ENCODE measurements at places on chromosomes 11 and 22. TPM values are rescaled to one million over a fixed set of nuclear protein-coding genes. Genes with fewer than 3 reads are reported as not detected.
A peak's percentile ranks its signal among the peaks of the same experiment; 100 is the strongest.

DNA sequence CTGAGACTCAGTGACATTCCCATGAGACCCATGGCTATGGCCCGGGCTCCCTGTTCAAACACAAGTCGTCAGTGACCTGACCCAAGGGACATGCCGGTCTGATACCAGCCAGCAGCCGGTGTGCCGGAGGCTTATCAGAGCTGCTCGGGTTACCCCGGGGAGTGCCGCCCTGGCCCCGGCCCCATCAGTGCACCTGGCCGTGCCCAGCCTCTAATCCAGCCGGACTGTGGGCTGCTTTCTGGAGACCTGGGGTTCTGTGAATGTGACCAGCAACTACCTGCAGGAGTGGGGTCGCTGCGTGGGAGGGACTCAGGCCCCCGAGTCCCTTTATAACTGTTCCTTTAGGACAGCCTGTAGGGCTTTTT is 52.7 kb downstream of the LINC01488 start:
- no peak for DNase-seq

The TMEM25 gene
- 25.7 TPM for total RNA-seq

DNA sequence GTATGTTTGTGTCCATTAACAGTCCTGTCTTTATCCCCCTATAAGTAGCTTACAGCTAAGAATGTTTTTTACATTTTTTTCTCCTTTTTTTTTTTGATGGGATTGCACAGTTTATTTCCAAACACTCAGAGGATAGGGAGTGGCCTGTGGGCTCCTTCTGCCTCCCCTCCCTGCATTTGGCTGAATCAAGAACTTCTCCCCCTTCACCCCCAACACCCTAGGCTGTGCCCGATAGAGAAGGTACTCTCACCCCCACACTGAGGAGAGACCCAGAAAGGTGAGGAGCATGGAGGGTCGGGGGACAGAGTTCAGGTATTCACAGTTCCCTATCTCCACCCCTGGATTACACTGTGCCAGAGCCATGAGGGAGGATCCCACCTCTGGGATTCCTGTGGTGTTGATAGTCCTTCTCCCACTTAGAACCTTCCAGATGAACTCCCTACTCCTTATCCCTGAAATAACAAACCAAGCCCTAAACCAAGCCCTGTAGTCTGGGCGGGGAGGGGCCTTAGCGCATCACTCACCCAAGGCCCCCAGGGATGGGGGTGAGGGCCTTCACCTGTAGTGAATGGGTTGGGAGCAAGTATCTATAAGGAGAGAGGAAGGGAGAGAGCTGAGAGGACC is 97.1 kb downstream of the ADAMTS15 start:
- DNase-seq = no peak

The FSHB gene
- total RNA-seq = not detected

The TENM4 gene
- total RNA-seq = 25.1 TPM

GRCh38 chr11:57819252-57819979 is 57.8 kb downstream of the CTNND1 start:
- DNase-seq = no peak

- no peak for DNase-seq
Observed at GRCh38 chr11:16028419-16028818, 327.9 kb downstream of the SOX6 start.

DNA sequence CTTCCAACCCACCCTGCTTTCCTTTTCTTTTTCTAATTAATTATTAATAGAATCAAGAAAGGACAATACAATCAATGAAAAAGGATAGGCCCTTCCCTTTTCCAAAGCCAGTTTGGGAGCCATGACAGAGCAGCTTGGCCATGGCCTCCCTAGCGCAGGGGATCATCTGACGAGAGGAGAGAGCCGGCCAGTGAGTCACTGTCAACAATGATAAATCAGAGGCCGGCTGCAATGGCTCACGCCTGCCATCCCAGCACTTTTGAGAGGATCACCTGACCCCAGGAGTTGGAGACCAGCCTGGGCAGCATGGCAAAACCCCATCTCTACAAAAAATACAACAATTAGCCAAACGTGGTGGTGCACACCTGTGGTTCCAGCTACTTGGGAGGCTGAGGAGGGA is 27.5 kb upstream of the KRTAP5-7 start:
- no peak for DNase-seq

The CCDC89 gene
- 0.51 TPM for total RNA-seq

The SERPING1 gene
- total RNA-seq = 13.0 TPM

The NAA40 gene
- total RNA-seq = 16.2 TPM

The SYCE3 gene
- total RNA-seq = not detected

GRCh38 chr11:10058356-10058755 is 235.7 kb downstream of the SBF2 start:
- DNase-seq = no peak

GRCh38 chr22:47884200-47884599 is 1121.8 kb downstream of the TBC1D22A start:
- DNase-seq = no peak

The KLHDC7B gene
- total RNA-seq = not detected

DNA sequence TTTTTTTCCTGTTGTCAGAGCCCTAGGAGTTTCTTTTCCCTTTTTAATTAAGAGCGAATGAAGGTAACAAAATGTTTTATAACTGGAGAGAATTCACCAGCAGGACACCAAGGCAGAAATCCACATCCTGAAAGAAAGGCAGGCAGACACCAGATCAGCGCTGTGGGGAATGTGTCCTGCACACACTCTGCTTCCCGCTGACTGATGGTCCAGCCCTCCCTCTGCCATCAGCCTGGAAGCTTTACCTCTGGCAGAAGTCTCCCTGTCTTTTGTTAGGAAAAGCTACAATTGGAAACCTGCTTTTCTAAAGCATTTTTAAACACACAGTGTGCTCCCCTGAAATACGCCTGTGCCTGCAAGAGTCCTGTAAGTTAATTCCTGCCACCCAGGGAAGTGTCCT is 638.5 kb downstream of the NTM start:
- DNase-seq = no peak

DNA sequence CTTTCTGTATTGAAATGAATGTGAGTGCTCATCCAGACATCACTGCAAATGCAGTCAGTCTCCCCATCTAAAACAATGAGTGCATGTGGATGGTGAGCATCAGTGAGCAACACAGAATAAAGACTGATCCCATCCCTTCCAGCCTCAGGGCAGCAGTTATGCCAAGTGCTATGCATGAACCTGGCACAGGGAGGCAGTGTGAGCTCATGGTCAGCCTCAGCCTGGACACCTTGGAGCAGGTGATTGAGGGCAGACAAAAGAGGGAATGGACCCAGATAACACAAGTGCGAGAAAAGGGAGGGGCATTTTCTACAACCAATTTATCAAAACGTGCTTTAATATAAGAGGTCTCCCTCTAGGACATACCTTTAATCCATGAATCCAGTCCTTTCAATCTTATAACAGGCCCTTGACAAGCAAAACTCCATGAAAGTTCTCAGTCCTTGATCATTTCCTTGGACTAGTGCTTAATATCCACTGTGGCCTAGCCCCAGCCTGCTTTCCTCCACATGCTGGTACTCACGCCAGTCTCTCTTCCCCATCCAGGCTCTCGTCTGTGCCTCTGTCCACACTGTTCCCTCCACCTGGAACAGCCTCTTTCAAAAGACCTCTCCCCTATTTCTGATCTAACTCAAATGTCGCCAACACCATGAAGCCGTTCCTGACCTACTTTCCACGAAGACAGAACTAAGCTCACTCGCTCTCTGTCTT is 50.5 kb upstream of the LRRC55 start:
- no peak for DNase-seq

The GANAB gene
- total RNA-seq = 156 TPM

GRCh38 chr11:33387581-33387980 is 130.4 kb downstream of the HIPK3 start:
- DNase-seq = no peak

DNA sequence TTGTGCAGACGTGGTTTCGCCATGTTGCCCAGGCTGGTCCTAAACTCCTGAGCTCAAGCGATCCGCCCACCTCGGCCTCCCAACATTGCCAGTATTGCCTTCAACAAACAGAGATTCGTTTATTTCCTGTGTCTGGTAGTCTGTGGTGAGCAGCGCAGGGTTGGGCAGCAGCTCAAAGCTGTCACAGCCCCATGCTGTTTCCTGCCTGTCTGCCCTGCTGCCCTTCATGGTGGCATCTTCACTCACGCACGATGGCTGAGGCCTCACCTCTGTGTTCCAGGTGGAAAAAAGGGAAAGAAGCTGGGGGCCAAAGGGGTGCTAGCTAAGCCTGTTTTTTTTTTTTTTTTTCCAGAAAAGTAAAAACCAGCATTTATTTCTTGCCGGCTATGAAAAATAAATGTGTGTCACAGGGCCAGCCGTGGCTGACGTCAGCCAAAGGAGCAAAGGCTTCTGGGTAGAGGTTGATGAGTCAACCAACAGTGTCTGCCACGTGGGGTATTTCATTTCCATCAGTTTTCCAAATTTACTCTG is 28.8 kb downstream of the TBC1D22A start:
- peak; percentile 44 for DNase-seq

GRCh38 chr11:32594272-32594671 is 10.6 kb downstream of the EIF3M start:
- DNase-seq = no peak

DNA sequence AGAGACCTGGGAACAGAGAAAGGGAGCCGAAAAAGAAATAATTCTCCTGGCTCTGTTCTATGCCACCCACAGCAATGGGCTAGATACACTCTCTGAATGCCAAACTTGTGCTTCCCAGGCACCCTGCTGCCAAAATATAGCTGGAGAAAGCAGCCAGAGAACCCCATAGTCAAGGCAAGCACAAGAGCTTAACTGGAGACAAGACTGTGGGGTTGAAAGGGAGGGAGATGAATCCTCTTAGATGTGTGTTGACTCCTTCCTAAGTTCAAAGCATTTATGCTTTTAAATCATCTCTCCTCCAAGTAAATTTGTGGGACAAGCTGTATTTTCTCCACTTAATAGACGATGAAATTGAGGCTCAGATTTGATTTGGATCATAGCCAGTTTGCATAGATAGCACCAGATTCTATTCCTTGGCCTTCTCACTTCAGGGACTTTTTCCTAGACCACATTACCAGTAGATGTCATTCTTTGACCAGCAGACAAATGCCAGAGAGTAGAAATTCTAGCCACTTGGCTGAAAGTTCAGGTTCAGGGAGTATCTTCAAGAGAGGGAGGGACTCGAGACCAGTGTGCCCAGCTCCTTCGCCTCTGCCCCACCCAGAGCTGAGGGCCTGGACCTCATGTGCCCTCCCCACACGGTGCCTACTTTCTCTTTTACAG is 16.5 kb upstream of the ETS1 start:
- DNase-seq = no peak

- no peak for DNase-seq
Observed at GRCh38 chr11:72981080-72981479, 161.0 kb downstream of the FCHSD2 start.

DNA sequence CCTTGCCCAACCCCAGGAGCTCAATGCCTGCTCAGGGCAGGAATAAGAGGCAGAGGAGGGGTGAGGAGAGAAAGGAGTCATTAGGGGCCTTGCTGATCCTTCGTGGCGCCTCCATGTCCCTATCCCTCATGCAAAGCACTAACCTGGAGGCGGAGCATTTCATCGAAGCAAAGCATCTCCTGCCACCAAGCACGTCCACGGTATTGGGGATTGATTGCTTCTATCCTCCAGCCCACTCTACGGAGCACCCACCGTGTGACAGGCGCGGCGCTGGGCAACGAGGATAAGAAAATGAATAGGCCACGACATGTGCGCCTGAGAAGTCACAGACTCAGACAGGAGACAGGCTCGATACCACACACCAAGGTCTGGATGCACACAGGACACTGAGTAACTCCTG is 67.0 kb downstream of the IGLL1 start:
- DNase-seq = no peak

DNA sequence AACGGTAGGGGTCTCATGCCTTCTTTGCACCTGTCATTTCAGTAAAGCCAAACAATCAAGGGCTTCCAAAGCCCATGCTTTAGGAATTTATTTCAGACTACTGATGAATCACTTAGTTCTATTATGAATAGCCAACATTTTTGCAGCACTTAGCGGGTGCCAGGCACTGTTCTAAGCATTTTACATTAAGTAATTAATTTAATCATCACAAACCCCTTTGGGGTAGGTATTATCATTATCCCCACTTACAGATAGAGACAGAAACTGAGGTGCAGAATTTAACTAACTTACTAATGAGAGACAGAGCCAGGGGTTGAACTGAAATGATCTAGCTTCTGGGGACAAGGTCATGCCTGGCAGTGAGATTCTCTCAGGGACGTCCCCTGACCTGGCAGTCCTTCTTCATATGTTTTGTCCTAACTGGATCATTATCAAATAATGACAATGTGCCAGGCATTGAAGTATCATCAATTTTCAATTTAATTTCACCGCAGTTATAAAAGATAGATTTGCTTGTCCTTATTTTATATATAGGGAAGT is 31.7 kb upstream of the NAV2 start:
- no peak for DNase-seq

The LRRC10B gene
- 0.07 TPM for total RNA-seq

GRCh38 chr11:68350759-68351449 is 38.5 kb downstream of the LRP5 start:
- no peak for DNase-seq

Data from foreskin keratinocyte (primary cell).